ENCODE measurements at places on chromosomes 7 and 10. TPM values are rescaled to one million over a fixed set of nuclear protein-coding genes. Genes with fewer than 3 reads are reported as not detected.

DNA sequence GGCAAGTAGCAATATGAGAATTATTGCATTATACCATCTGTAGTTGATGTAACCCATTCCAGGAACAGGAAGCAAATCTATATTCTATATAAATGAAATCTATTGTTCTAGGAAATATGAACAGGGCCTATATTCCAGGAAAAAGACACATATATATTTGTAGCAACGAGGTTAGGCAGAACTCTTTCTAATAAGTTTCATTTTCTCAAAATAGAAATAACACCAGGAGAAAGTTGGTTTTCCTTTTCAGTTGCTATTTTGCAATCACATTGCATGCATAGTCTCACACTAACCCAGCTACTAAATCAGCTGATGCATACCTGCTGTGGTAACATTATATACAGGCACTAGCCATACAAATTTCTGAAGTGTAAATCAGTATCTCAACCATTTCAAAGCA lies 6.2 kb upstream of the IFIT2 start:
- no peak for DNase-seq

- no peak for DNase-seq
Measured at GRCh38 chr7:66928388-66928787, 7.4 kb downstream of the TMEM248 start.

EEPD1 gene
- total RNA-seq, result 10.4 TPM

ABCC2 gene
- 3.3 TPM for total RNA-seq

ANKRD2 gene
- total RNA-seq, result 0.67 TPM

Measured in posterior vena cava (tissue), 2 donors.